ENCODE measurements at places on chromosomes 2 and 18.

GRCh38 chr18:331221-331821 lies 63.5 kb upstream of the THOC1 start:
- no peak for DNase-seq

DNA sequence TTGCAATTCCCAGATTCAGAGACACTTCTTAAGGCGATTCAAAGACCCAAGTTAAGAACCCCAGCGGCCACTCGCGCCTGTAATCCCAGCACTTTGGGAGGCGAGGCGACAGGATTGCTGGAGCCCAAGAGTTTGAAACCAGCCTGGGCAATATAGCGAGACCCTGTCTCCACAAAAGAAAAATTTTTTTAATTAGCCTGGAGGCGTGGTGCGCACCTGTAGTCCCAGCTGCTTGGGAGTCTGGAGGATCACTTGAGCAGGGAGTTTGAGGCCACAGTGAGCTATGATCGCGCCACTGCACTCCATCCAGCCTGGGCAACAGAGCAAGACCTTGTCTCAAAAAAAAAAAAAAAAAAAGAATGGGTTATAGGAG lies 585 bp upstream of the ANAPC1 start:
- DNase-seq = no peak

DNA sequence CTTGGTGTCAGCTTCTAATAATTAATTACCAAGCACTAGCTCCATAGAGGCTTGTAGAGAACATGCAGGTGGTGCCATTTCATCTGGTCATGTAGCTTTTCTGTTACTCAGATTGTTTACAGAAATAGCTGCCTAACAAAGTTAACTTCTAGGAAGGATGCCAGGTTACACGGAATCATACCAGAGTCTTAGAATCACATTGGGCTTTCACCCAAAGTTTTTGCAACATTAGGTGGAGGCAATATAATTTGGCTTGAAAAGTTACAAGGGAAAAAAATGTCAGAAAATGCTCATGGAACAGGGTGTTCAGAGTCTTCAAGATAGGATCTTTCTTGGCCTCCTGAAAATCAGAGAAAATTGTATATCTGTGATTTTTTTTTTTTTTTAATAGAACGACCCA lies 135.6 kb downstream of the ARHGAP15 start:
- DNase-seq = peak; percentile 54

- no peak for DNase-seq
These were observed 33.1 kb downstream of the ARL4C start for GRCh38 chr2:234463626-234464290.

GRCh38 chr2:191862156-191862775 lies 15.4 kb upstream of the CAVIN2 start:
- no peak for DNase-seq

DNA sequence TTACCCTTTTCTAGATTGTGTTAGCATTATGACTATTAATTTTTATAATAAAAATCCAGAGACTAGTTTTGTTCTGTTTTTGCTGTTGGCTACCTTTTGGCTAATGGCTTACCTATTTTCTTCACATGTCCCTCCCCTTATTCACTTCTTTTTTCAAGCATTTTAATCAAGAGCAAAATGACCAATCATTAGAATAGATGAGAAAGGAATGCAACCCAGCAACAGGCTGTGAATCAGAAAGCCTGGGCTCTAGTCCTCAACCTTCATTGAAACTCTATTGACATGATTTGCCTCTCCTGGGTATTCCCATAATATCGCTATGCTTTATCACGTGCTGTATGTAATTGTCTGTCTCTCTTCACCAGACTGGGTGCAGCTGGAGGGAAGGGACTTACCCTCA lies 370.1 kb downstream of the IRS1 start:
- no peak for DNase-seq

- DNase-seq = no peak
These were observed 10.0 kb downstream of the SLC40A1 start for GRCh38 chr2:189570570-189571031.

GRCh38 chr2:71157124-71157793 lies 26.8 kb downstream of the MPHOSPH10 start:
- peak; percentile 20 for DNase-seq

- DNase-seq = no peak
These were observed 115.2 kb upstream of the FOSL2 start for GRCh38 chr2:28277466-28277865.

DNA sequence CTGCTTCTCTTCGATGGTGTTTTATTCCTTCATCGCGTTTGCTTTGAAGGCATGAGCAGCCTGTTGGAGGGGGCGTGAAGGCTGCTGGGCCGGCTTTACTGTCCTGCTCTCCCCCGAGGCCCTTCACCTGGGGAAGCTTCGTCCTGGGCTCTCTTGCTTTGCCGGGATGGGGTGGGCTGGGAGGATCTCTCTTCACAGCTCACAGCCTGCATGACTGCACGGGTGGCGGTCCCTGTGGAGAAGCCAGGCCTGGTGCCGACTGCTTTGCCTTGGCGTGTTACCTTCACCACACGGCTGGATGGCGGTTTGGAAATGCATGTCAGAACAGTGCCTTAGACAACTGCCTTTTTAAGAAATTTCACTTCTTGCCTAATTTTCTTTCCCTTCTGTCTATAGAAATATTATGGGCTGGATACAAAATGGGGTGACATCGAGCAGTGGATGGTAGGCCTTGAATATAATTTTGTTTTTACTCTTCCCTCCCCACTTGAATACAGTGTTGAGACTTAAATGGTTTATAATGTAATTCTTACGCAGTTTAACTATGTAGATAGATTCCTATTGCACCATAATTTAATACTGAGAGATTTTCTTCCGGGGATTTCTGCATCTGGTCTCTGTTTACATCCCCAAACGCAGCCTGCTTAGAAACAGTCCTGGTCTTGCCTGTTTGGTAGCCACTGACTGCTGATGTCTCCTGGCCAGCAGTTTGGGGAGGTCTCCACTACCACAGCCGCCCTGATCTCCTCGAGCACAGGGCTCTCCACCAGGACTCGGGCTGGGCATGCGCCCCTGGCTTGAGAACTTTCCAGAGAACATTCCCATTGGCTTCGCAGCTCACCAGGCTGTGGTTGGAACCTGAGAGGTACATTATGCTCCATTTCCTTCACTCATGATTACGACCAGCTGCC lies 81.0 kb upstream of the RBM44 start:
- DNase-seq = no peak

DNA sequence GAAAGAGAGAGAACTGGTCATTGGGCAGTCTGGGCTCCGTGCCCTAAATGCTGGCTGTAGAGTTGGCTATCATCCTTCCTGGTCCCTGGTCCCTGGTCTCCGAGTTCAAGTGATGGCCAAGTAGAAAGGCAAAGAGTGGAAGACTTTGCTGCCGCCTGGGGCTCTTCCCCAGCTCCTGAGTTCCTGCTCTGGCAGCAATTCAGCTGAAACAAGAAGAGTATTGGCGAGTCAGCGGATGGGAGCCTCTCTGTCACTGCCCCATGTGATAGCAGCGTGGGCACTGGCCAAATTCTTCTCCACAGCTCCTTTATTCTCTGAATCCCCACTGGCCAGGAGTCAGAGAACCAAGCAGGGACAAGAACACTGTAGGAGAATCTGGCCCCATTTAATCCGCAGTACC lies 351.0 kb upstream of the POU3F3 start:
- DNase-seq = peak; percentile 7

- no peak for DNase-seq
These were observed 57.7 kb upstream of the ST6GAL2 start for GRCh38 chr2:106943468-106944200.

- DNase-seq = peak; percentile 43
These were observed 129.7 kb downstream of the MAP3K20 start for GRCh38 chr2:173205375-173205774.

DNA sequence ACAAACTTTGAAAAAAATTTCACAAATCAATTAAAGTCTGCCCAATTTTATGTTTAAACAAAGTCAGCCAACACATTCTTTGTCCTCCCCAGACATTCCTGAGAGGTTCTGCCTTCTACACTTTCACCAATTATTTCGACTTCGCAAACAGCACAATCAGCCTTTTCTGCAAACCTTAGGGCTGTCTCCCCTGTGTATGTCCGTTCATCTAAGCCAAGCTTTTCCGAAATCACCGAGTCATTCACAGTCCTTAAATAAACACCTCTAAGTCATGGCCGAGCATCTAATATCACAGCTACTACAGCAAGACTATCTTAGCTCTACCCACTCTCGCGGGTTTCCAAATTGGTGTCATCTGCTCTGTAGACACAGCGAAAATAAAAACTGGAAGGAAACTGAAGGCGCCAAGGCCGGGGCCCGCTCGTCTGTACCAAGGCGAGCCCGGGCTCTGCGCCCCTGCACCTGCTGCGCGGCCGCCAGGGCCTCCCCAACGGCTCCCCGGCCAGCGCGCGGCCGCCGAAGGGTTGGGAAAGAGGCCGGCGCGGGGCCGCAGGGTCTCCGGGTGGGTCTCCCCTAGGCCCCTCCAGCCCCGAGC lies 730 bp downstream of the ODC1 start:
- peak; percentile 86 for DNase-seq

GRCh38 chr2:44916291-44916690 lies 25.2 kb upstream of the SIX3 start:
- no peak for DNase-seq

DNA sequence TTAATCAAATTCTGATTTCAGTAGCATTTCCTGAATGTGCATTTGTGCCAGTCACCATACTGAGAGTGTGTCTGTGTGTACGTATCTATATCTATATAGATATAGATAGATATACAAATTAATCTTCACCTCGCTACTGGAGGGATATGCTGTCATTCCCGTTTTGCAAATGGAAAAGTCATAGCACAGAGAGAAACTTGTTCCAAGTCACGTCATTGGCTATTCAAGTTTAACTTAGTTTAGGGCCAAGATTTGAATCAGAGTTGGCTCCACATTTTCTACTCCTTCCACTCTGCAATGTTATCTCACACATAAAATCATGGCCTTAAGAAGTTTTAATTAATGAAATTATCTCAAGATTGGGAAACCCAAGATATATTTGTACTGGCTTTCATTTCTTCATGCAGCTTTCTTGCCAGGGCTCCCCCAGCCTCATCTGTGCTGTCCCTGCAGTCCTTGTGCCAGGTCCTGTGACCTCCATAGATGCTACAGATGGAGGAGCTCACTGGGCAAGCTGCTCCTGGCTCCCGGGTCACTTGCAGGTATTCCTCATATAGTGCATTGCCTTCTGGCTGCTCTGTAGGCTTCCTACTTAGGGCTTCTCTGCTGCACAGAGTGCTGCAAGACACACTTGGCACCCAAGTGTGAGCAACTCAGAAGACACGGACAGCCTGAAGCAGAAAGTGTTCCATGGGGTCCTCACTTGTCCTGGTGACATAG lies 245.8 kb downstream of the KCNS3 start:
- peak; percentile 56 for DNase-seq

DNA sequence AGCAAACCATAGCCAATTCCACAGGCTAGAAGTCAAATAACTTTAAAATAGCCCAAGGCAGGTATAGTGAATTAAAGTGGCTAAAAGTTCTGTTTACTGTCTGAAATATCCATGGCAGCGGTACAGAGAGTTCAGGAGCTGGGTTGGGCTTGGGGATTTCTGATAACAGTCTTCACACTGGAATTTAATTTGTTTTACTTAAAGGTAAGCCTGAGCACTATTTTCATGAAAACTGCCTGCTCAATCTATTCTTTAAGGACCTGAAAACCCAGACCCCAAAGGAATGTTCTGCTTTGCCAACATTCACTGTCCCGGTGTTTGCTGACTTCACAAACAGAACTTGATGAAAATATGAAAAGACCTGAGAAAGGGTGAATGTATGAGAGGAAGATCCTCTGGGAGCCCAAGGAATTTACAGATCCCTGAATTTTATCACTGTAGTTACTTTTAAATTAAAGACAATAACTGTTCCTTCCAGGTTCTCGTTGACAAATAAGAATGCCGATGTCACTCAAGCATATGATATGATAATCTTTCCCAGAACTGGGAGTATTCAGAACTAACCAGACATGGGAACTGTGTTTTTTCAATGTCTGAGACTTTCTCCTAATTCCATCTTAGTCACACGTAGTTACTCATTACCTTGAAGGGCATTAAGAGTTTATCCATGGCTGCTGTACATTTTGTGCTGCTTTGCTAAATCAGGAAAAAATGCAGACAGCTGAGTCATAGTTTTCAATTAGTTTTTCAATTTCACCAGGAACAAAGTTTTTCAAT lies 28.3 kb upstream of the ITGB6 start:
- no peak for DNase-seq

GRCh38 chr2:152339556-152340286 lies 4.7 kb downstream of the FMNL2 start:
- no peak for DNase-seq

DNA sequence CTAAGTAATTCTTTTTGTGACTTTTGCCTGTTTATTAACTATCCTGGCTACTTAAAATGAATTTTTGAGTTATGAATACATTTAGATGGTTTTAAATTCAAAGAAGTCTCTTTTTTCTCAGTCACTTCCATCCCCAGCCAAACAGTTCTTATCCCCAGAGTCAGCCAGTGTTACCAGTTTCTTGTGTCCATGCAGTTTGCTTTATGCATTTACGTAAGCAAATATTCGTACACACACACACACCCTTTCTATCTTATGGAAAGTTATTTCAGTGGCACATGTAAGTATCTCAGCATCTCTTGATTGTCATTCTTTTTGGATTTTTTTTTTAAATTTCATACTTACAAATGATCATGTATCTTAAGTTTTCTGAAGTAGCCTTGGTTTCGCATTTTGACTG lies 113.2 kb downstream of the NEDD4L start:
- no peak for DNase-seq

- DNase-seq = no peak
These were observed 352.2 kb downstream of the EN1 start for GRCh38 chr2:118495290-118495689.

- no peak for DNase-seq
These were observed 9.0 kb upstream of the BMP10 start for GRCh38 chr2:68880213-68880612.

- no peak for DNase-seq
These were observed 740.3 kb downstream of the SATB2 start for GRCh38 chr2:198717451-198717850.

DNA sequence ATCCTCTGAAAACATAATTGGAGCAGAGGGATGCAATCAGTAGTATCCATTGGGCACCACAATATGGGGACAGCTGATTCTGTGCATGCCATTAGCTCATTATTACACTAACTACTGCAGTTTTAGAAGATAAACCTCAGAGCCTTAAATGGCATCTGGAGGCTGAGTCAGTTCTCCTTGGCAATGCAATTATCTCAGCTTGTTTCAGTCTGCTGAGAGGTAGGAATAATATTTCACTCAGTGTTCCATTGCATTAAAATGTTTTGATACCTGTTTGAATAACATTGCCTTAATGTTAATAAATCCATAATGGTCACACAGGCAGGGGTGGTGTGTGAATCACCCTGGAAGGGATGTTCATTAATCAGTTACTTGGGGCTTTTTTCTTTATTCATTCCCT lies 309.6 kb downstream of the LRRTM1 start:
- no peak for DNase-seq

GRCh38 chr18:75208155-75208835 lies 644 bp downstream of the PTGR3 start:
- peak; percentile 69 for DNase-seq
